ENCODE measurements at places on chromosomes 2 and 18. TPM values are rescaled to one million over a fixed set of nuclear protein-coding genes. Genes with fewer than 3 reads are reported as not detected.

Gene CEP192
- 40.3 TPM for total RNA-seq

Gene ADAM23
- 17.2 TPM for total RNA-seq

Gene PRSS56
- not detected for total RNA-seq

DNA sequence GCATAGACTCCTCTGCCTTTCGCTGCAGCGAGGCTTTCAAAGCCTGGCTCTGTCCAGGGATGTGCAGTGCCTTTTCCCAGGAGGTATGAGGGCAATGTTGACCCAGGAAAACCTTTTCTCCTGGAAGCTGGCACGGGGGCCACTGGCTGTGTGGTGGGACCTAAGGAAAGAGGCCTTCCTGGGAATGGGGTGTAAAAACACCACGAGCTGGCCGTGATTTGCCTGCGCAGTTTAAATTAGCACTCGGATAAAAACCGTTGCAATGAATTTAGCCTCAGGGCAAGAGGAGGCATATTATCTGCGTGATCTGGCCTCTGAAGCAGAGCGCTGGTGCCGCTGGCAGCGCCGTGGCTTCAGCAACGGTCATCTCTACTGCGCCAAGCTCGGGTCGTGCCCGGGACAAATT is 3.0 kb downstream of the OSR1 start:
- no peak for DNase-seq

DNA sequence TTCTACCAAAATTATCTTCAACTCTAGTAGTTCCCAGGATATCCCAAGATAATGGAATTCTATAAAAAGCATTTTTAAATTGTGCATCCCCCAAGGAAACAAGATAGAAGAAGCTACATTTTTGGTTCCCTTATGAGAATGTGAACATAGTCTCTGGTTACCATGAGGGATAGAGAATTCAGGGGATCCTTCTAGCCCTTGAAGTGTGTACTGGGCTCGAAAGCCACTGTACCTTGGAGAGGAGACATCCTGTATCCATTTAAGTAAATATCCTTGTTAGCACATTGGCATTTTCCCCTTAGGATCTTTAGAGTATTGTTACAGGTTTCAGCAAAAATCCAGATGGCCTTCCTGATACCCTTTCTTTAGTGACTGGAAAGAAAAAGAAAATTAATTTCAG is 228.5 kb downstream of the RTP5 start:
- no peak for DNase-seq

DNA sequence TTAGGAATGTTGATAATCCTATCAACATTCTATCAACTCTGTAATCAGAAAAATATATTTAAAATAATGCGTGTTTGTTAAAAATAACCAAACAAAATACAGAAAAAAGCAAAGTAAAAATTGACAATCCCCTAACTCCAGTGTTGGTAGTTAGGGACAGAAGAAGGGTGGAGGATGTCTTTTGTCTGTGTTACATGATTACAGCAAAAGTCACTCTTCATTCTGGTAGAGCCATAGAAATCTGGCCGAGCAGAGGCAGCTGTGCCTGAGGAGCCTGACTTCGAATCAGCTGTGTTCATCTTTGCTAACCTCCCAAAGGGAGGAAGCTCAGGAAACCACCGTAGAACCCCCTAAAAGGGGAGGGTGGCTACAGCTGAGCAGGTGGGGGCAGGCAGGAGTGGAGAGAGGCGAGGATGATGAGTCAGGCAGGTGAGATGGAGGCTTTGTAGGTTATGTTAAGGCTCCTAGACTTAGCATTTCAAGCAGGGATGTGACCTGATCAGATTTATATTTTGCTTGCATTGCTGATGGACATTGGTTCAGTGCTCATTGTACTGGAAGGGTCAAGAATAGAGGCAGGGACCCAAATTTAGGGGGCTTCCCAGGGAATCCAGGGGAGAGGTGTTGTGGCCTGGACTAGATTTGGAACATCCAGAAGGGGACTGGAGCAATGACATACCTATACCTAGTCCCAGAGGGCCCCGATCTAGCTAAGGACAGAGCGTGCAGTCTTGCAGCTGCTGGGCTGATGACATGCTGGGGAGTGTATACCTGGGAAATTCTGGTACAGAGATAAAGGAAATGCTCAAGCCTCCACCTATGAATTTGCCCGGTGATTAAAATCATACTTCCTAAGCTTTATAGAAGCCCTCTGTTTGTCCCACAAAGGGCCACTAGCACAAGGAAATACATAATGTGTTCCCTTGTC is 95.7 kb downstream of the NEDD4L start:
- no peak for DNase-seq

All from neural progenitor cell (in vitro differentiated cells).